ENCODE measurements at places on chromosomes 7 and 10. TPM values are rescaled to one million over a fixed set of nuclear protein-coding genes. Genes with fewer than 3 reads are reported as not detected.
A peak's percentile ranks its signal among the peaks of the same experiment; 100 is the strongest.

The ABCC2 gene
- total RNA-seq = 0.51 TPM

DNA sequence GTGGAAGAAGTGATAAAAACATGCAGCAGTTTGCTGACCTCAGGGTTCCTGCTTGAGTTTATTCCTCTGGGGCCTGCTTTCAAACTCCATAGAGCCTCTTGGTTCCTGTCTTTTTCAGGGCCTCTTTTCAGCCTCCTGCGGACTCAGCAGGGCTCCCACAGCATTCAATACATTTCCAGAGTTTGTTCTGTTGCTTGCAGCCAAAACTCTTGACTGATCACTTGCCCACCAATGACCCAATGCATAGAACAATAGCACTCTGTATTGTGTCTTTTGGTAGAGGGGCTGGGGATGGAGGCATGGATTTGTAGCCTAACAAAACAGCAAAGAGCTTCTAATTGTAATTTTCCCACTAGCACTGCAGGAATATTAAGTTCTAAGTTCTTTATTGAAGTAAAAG, 50.8 kb upstream of the CREB5 start:
- DNase-seq = no peak

The CUTC gene
- 19.8 TPM for total RNA-seq

- DNase-seq = no peak
These were observed 134.7 kb downstream of the TMEM178B start for GRCh38 chr7:141208539-141208938.

DNA sequence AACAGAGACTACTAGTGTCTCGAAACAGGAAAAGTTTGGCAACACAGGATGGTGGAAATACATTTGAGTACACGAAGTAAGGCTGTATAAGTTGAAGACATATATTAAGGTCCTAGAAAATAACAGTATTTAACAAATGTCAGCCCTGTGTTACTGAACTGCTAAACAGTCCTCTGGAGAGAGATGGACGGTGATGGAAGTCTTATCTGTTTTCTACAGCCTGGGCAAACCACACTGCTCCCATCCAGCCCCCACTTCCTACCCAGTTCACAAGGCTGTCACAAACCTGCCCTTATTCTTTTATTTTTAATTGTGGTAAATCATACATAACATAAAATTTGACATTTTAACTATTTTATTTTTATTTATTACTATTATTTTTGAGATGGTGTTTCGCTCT, 179.1 kb downstream of the DNAJC1 start:
- no peak for DNase-seq

GRCh38 chr10:12643279-12643678, 293.9 kb downstream of the CAMK1D start:
- no peak for DNase-seq

- DNase-seq = no peak
These were observed 123.6 kb upstream of the GDF10 start for GRCh38 chr10:47176206-47176902.

DNA sequence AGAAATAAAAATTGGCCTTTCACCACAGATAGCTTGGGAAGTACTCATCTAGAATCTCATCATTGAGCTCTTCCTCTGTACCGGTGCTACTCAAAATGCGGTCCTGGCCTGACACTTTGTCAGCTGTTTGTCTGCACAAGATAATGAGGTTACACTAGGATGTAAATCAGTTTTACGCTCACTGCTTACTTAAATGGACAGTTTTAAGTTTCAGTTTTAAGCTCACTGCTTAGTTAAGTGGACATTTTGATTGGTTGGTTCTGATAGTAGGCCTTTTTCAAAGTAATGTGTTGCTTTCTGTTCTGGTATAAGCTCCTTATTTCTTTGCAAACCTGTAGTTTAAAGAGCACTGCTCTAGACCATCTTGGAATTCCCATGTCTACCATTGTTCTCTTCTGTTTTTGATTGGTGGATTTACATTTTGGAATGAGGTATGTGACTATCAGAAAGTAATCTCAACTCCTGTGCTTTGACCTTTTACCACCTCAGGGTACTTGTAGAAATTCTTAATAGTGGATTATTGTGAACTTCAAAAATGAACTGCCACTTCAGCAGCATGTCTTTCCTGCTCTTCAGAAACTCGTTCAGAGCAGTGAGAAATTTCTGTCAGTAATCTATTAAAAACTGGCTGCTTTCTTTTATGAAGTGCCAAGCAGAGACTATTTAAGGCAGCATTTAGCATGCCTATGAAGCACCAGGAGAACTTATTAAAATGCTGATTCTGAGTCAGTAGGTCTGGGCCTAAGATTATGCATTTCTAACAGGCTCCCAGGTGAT, 55.0 kb downstream of the C1GALT1 start:
- no peak for DNase-seq

DNA sequence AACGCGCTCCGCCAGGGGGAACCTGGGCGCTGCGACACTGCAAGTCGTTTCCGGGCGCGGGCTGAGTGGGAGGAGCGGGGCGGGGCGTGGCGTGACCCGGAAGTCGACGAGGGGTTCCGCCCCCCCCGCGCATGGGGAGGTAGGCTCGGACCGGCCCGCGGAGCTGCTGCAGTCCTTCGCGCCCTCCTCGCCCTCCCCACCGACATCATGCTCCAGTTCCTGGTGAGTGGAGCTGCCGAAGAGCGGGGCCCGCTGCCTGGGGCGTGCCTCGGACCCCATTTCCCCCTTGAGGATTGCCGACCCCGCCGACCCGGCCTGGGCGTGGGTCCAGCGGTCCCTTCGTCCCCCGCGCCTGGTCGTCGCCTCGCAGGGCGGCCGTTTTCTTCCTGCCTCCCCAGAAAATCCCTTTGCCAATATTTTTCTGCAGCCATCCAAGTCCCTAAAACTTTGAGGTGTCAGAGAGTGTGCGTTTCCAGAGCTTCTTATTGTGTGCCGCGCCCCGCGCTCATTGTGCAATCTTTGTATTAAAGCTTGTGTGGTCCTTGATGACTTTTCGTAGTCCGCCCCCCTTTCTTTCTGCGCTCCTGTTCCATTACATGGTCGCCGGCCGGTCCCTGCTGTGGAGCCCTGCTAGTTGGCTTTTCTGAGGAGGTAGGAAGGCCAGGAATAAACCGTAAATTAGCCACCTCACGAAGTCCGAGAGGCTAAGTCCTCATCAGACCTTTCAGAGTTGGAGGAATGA, at the start of gene STMP1:
STMP1 (plus strand) TSS at position 142 of the 742 bp plus-strand sequence.
- peak; percentile 84 for DNase-seq

- DNase-seq = no peak
These were observed at the start of gene SEMA3E for GRCh38 chr7:83648464-83649241. SEMA3E (minus strand) TSS chr7:83649139.

DNA sequence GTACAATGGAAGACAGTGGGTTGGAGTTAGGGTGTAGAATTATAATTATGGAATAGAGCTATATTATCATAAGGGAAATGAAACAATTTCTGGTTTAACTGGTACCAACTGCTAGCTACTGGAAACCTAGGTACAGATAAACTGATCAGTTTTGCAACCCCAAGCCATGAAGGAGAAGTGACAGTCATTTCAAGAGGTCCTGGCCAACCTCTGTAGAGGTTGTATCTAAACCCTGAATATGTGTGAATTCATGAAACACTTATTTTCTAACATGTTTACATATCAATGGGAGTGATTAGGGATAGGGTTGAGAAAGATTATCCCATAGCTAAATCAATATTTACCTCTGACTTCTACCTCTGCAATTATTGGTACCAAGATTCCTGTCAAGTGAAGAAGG, 29.9 kb upstream of the CC2D2B start:
- no peak for DNase-seq

DNA sequence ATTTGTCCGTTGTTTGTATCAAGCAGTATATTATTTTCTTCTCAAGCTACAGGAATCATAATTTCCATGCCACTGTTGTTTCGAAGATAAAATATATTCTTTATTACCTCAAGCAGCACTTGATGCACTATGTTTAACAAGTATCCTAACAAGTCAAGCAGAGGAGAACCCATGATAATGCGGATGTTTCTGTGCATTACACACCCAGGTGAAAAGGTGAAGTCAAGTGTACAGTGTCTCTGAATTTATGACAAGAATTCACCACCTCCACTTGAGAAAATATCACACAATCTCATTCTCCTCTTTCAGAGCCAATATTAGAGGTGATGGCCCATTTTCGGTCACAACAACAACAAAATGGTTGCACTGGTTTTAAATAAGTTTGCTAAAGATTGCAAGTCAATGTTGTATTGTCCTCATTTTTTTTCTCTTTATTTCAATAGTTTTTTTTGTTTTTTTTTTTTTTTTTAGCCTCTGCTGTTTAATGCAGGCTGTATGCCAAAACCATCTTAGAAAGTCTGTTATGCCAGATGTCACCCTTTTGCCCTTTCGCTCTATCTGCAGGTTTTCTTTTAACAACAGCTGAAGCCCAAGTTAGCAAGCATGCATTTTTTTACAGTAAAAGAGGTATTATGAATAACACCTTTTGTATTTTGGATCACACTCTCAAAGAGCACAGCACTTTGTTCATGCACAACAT, 568.7 kb upstream of the LRRN3 start:
- DNase-seq = no peak

DNA sequence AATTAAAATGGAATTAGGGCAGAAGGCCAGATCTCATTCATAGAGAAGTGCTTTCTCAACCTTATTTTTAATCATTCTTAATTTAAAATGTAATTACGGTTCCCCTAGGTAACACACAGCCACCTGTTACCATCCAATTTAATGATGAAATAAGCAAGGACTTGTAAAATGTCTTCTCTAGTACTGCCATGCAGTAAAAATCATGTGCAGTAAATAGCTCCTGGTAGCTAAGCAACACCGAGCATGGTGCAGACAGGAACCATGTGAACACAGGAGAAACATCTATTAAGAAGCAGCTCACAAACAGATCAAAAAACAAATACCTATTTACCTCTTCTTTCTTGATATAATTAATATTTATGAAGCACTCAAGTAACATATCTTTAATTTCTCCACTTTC, 15.1 kb downstream of the NCAPG2 start:
- DNase-seq = no peak

The PIP gene
- not detected for total RNA-seq

- DNase-seq = no peak
These were observed 68.8 kb downstream of the PCGF5 start for GRCh38 chr10:91289305-91289704.

The HNRNPA2B1 gene
- total RNA-seq = 99.9 TPM

DNA sequence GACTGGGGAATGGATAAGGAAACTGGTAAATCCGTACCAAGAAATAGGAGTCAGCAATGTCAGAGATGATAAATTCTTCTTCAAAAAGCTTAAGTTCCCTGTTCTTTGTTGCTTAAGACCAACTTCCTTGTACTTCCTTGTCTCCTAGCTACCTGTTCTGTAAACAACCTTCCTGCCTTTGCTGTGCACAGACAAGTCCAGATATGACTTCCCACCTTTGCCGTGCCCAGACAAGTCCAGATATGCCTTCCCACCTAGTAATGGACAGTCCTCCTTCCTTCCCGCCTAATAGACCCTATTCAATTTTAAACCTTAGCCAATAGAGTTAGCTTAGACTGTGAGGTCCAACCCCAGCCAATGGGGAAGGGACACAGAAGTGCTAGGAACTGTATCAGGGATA, 2.5 kb upstream of the ZNF33A start:
- DNase-seq = no peak

The C7orf57 gene
- total RNA-seq = not detected

DNA sequence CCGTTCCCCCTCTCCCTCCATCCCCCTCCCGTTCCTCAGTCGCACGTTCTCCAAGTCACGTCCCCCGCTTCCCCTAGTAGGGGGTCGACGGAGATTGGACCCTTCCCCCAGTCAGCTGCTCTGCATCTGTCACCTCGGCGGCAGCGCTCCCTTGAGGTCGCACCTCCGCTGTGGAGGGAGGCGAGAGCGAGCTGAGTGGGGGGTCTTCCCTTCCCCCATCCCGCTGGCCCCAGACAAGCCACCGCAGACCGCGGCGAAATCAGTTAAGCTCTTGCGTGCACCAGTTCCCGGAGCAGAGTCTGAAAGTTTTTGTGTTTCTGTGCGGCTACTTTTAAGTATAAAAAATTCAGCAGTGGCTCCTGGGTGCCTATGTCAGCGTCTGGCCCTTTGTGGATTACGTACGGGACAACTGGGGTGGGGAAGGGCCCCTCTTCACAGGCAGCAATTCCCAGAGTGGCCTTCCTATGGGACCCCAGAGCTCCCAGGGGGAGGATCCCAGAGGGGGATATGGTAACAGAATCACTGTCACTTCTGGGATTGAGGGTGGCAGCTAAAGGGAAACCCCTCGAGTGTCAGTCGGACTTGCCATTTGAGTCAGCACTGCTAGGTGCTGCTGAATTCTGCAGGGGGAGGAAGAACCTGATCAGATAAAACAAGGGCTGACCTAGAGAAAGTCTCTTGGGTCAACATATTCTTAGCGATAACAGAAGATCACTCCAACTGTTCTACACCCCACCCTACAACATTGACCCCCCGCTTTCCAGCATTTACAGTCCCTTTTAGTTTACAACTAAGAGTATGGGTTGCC, 12.5 kb upstream of the DDIT4 start:
- DNase-seq = no peak

The GRB10 gene
- 98.5 TPM for total RNA-seq

GRCh38 chr10:47061776-47062175, 150.5 kb downstream of the PTPN20 start:
- DNase-seq = no peak

GRCh38 chr7:128790315-128791041, 1.3 kb upstream of the CCDC136 start:
- no peak for DNase-seq

GRCh38 chr10:60413306-60414012, 23.8 kb upstream of the ANK3 start:
- DNase-seq = no peak

The PLA2G12B gene
- 0.13 TPM for total RNA-seq

The WDR37 gene
- total RNA-seq = 13.0 TPM

- DNase-seq = no peak
These were observed 104.5 kb upstream of the ZPBP start for GRCh38 chr7:50197549-50197948.

DNA sequence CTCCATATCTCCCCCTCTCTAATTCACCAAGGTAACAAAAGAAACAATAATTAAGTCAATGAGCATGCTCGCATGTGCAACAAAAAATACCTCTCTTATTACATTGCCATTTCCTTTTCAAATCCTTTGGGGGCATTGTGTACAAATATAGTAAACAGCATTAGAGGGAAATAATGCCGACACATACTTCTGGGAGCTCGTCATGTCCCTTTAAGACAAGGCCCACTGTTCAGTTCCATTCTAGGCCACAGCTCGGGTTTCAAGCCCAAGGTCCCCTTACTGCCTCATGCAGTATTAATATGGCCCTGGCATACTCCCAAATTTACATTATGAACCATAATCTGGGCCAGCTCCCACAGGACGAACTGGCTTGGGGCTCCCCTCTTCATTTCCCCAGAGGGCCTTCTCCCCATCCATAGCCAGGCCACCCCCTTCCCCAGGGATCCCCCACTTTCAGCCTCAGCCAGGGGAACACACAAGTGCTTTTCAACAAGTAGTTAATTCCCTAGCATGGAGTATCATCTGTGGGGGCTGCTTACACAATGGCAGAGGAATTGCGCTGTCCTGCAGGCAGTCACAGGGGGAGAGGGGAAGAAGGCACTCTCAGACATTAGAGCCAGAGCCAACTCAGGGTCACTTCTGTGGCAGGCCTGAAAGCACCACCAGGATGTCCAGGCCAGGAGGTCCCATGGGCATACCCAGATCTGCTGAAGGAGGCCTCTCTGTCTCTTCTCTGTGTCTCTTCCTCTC, 110.6 kb downstream of the KCNMA1 start:
- DNase-seq = no peak
